ENCODE measurements at places on chromosomes 12 and 14.

GRCh38 chr12:53122961-53123468 is 19.7 kb downstream of the SOAT2 start:
- DNase-seq, result no peak

- DNase-seq, result no peak
Measured at GRCh38 chr14:22232933-22233332, 356.1 kb downstream of the DAD1 start.

- DNase-seq, result no peak
Measured at GRCh38 chr12:122861587-122861970, 26.3 kb downstream of the HIP1R start.

DNA sequence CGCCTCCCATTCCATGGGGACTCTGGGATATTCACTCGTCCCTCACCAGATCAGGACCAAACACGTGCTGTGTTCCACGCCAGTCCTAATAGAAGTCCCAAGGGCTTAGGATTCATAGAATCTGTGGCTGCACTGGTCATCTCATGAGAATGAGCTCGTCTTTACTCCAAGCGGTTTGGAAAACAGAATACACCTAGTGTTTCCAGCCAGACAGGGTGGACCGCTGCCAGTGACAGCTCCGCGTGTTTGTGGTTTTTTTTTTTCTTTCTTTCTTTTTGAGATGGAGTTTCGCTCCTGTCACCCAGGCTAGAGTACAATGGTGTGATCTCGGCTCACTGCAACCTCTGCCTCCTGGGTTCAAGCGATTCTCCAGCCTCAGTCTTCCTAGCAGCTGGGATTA is 75.1 kb downstream of the GLT1D1 start:
- DNase-seq, result no peak

GRCh38 chr14:103736546-103737431 is 21.2 kb downstream of the ZFYVE21 start:
- DNase-seq, result no peak

- DNase-seq, result no peak
Measured at GRCh38 chr12:113889076-113889475, 77.0 kb downstream of the RBM19 start.

- DNase-seq, result no peak
Measured at GRCh38 chr12:125351788-125352187, 286.6 kb downstream of the AACS start.

- DNase-seq, result no peak
Measured at GRCh38 chr14:23984891-23985602, 3.7 kb upstream of the DHRS4L2 start.

DNA sequence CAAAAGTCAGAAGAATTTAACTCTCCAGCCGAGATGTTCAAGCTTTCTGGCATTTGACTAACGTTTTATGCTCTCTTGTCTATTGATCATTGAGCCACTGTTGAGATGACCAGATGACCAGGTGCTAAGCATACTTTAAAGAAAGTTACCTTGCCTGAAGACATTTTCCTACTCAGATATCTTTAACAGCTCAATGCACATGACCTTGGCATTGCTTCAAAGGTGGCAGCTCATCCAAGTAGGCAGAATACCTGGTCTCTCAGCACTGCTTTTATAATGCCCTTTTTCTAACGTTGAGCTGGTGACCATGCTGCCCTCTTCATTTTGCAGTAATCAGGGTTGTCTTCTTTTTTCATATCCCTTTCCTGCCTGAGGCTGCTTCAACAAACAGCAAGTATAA is 358.1 kb downstream of the RAD51B start:
- no peak for DNase-seq
